Stimulated activated CD4-positive, alpha-beta T cell treated with anti-CD3 and anti-CD28 coated beads, Interleukin-1b, Interleukin-23, amount 100 ng/mL, for 1 hour (primary cell): ENCODE measurements at places on chromosomes 11 and 22.

DNA sequence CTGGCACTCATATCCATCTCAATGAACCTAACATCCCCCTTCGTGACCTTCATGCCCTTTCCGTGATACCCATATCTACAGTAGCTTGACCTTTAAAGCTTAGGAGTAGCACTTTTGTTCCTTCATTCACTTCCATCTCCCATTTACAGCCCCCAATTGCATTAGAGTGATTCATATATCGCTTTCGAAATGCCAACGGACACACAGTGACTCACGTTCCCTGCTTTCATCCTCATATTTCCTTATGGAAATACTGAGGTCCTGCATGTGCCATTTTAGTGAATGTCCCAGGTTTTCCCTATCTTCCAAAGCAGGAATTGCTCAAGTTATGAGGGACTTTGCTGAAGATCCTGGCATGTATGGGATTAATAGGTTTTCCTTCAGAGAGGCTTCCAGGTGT is 44.3 kb upstream of the CEP126 start:
- DNase-seq = no peak

DNA sequence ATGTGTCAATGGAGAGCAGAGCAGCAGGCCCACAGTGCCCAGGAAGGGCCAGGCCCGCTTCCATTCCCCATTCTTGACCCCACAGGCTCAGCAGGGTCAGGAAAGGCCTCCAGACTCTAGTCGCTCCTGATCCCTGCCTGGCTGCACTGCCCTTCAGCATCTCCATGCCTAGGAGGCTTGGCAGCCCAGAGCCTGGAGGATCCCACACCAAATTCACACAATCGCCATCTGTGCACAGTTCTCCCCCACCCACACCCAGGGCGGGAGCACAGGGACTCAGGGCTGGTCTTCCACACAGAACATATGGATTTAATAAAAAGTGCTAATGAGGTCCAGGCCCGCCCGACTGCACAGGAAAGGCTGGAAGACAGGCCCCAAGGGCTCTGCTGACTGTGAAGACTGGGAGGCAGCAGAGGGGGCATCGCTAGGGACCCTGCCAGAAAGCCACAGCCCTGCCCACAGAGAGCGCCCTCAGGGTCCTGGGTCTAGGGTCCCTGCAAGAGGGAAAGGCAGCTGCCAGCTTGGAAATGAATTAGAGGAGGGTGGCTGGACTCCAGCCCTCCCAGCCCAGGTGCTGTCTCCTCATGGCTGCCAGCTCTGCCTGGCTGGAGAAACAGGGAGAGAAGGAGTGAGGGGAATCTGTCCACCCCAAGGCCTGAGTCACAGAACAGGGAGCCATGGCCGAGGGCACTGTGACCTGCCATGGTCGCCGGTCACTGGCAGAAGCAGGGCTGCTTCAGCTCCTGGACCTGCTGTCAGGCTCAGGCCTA is 39.7 kb downstream of the DKK3 start:
- no peak for DNase-seq

GRCh38 chr11:128431931-128432330 is 155.4 kb downstream of the ETS1 start:
- DNase-seq = no peak

- DNase-seq = no peak
Observed at GRCh38 chr22:26849575-26849974, 192.2 kb downstream of the MIAT start.

GRCh38 chr22:37578002-37578401 is 1.9 kb downstream of the LGALS2 start:
- no peak for DNase-seq

- DNase-seq = no peak
Observed at GRCh38 chr22:36405671-36406538, 18.1 kb upstream of the MYH9 start.

GRCh38 chr11:123559523-123559955 is 94.9 kb downstream of the SCN3B start:
- no peak for DNase-seq
